ENCODE measurements at places on chromosomes 16 and 17.

DNA sequence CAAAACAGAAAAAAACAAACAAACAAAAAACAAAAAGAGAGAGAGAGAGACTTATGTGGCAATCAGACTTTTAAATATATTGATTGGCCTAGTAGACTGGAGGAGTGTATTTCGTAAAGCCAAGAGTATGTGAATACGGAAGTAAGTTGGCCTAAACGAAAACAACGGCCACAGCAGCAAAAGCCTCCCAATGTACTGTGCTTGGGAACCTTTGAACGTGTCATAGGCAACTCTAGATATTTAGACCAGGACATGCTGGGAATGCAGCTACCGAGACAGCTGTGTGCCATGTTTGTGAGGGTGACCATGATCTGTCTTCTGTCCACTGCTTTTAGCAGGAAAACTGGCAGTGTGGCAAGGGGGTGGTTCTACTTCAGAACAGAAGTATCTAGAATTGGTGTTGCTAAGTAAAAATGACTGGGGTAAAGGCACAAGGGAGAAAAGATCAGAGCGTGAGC, 7.4 kb downstream of the MAF start:
- no peak for DNase-seq

DNA sequence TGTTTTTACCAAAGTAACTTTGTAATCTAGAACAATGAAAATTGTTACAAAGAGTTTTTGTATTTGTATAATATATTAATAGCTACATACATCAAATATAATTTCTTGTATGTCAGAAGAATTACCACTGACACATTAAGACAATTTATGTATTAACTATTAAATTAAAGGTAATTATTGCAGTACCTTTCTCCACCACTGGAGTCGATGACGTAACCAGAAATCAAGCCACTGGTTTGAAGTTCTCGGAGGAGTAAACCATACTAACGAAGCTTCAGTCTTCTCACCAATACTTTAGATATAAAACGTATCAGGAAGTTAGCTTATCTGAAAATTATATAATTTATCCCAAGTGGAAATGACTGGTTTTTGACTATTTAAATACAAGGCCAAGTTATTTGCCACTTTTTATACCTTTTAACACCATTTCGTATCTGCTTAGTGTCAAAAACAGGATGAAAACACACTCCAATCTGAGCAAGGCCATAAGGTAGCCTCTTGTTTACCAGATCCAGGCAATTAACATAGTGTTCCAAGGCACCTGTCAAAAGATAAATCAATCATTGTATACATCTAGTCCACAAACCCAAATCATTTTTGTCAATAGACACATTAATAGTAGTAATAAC, 4.3 kb downstream of the POLG2 start:
- no peak for DNase-seq

DNA sequence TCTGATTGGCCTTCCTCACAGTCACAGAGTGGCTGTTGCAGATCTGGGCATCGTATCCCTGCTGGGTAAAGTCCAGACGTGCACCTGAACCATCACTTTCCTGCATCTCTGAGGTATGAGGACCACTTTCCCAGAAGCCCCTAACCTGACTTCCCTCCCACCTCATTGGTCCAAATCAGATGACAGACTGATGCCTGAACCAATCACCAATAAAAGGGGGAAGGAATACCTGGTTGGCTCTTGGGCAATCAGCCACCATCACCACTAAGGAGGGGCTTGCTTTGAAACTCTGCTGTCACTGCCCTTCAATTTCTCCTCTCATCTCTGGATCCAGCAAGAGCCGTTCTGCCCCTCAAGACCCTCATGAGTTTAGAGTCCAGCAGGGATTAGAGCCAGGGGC, 13.6 kb upstream of the WFDC1 start:
- no peak for DNase-seq

DNA sequence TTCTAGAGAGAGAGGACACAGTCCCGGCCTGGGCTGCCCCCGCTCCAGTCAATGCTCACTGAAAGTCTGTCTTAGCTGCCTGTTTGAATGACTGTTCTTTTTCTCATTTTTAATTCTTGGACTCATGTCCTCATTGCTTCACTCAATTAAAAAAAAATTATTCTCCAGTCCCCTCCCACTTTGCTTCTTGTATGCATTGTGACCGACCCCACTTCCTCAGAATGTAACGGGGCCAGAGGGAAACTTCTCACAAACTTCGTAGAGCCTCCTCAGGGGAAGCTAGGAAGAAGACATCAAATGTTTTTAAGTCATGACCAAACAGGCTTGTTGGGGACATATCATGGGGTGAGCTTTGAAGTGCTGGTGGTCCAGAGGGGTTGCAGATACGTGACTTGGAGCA, 113.2 kb downstream of the CCDC182 start:
- DNase-seq = no peak

- DNase-seq = no peak
Observed at GRCh38 chr17:39400547-39401411, 647 bp downstream of the FBXL20 start.

GRCh38 chr17:69401251-69401650, 13.2 kb upstream of the MAP2K6 start:
- DNase-seq = no peak

GRCh38 chr16:56961386-56961785, 364 bp upstream of the CETP start:
- DNase-seq = no peak

GRCh38 chr16:56748191-56748590, 18.3 kb downstream of the NUP93 start:
- no peak for DNase-seq

DNA sequence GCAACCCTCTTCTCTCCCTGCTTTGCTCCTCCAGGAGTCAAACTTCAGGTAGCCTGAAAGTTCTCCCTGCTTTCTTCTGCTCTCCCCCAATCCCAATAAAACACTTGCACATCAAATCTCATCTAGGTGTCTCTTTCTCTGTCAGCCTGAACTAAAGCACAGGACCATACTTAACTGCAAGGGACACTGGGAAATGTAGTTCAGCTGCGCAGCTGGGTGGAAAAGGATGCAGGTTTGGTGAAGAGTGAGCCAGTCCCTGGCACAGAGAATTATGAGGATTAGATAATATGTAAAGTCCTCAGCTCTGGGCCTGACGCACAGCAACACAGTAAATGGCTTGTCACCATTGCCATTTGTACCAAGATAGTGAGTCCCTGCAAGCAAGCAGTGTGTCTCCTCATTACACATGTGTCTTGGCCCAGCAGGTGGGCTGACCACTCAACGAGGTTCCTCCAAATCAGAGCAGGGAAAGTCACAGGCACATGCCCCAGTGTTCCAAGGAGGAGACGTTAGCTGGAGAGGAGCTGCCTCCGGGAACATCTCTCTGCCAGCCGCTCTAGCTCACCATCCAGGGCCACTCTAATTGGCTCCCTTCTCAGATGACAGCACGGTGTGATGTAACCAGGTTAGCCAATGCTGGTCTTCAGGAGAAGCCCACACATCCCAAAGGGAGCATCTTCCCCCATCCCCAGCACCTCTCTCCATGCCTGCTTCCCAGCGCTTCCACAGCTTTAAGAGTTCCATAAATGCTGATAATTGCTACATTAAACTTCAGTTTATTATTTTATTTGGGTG, 29.7 kb upstream of the IRX3 start:
- DNase-seq = no peak

DNA sequence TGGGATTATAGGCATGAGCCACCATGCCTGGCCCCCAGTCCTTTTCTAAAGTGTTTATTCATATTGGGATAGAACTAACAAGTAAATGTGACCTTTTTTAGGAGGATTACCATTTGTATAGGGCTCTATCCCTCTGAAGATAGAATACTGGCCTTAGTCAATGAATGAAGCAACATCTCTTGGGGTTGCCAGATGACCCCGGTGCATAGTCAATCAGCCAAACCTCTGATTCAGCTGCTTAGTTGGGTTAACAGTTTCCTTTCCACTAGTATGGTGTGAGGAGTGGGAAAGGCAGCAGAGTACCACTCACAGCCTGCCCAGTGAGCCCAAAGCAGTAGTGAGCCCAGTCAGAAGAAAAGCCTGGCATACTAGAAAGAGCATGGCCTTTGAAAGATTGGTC, 94.6 kb upstream of the TBX2 start:
- DNase-seq = no peak

GRCh38 chr17:2237521-2237921, 66.1 kb downstream of the SMG6 start:
- no peak for DNase-seq

DNA sequence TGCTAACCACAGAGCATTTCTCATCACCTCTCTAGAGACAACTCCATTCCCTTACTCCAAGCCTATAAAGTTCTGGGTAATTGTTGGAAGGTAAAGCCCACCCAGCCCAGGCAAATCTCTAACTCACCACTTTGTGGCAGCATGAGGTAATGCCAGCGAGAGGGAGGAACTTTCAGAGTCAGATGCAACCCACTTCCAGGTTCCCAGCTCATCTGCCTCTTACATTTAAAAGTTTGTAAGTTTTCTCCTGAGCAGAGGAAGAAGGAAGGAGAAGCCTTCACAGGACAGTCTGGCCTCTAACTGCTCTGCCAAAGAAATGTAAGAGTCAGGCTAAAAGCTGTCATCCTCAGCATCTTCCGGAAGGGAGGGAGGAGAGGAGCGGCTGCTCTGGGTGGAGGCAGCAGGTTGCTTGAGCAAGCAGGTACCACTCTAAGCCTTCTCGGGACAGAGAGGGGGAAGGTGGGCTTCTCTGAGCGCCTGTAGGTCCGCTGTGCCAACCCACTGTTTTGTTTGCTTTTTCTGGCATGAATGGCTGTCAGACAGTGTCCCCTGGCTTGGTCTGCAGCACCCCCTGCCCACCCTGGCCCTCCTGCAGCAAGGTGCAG, 1.0 kb downstream of the ZNF319 start:
- no peak for DNase-seq

DNA sequence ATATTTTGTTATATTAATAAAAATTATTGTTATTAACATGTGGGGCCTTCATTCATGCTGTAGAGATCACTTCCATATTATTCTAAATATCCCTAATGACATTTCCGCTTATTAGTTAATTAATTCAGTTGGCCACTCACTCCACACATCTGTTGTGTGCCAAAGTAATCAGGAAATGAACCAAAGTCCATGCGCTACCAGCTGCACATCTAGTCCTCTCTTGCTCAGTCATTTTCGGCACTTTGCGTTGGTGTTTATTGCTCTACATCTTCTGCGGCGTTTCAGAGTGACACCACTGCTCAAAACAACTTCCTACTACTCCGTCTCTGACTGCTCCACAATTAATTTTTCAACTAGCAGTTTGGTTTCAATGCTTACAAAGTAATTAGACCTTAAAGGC, 101.4 kb upstream of the ZFHX3 start:
- no peak for DNase-seq

GRCh38 chr17:44502598-44503146, 534 bp downstream of the GPATCH8 start:
- DNase-seq = no peak

GRCh38 chr17:67098006-67098405, 53.7 kb downstream of the CACNG1 start:
- no peak for DNase-seq

GRCh38 chr16:65116818-65117430, 4.9 kb downstream of the CDH11 start:
- DNase-seq = no peak

Measured in ecto neural progenitor cell (in vitro differentiated cells).